Activated T-helper 2 cell treated with anti-CD3 and anti-CD28 coated beads, Interferon-gamma antibody, Interleukin-2, Interleukin-4, amounts not matched to agents 10 μg/mL and 5 μg/mL and 100 μg/mL, durations not matched to agents 14 hours and 24 hours and 36 hours (primary cell): ENCODE measurements at places on chromosomes 11 and 22. TPM values are rescaled to one million over a fixed set of nuclear protein-coding genes. Genes with fewer than 3 reads are reported as not detected.
A peak's percentile ranks its signal among the peaks of the same experiment; 100 is the strongest.

GRCh38 chr22:47854251-47854650 is 1091.8 kb downstream of the TBC1D22A start:
- no peak for DNase-seq
- no peaks in the 10 kb centered on the region for H3K36me3 ChIP-seq
- H3K27me3 ChIP-seq, result peaks cover 2% of the 10 kb centered on the region
- H3K4me3 ChIP-seq, result no peak overlapping the region

DNA sequence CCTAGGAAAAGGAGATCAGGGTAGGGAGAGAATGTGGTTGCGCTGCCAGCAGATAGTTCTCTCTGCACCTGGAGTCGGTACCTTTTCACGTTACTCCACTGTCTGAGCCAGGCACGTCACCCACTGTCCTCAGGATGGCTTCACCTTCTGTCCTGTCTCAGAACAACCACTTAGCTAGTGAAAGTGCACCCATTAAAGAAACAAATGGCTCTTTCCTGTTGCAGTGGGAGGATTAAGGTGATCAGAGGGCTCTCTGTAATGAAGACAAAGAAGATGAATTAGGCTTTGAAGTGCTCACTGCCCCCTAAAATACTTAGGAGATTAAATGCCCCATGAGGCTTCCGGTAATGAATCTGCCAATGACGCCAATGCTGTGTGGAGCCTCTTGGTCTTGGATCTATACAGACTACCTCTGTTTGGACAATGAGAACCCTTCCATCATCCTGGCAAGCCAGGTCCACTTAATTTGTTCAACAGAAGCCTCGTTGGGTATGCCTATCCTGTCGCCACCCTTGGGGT is 113.7 kb downstream of the INSC start:
- peaks cover 3% of the 10 kb centered on the region for H3K27me3 ChIP-seq
- H3K4me3 ChIP-seq, result no peak overlapping the region
- no peaks in the 10 kb centered on the region for H3K4me1 ChIP-seq
- no peak overlapping the region for H3K27ac ChIP-seq
- DNase-seq, result no peak
- no peaks in the 10 kb centered on the region for H3K36me3 ChIP-seq

DNA sequence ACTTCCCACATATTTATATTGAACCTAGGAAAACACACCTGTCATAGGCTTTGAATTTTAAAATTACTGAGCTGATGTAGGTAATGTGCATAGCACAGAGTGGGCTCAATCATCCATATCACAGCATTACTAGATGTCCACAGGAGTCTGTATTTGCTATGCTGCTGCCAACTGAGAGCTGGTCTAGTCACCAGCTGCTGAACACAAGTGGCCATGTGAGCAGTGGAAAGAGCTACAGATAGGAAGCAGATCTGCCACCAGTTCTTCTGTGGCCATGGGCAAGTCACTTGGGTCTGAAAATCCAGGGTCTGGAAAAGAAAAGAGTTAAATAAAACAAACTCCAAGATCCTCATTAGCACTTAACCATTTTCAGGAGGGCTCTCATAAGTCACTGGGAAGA is 91.8 kb downstream of the APIP start:
- H3K27ac ChIP-seq, result no peak overlapping the region
- H3K36me3 ChIP-seq, result no peaks in the 10 kb centered on the region
- peaks cover 23% of the 10 kb centered on the region for H3K27me3 ChIP-seq
- DNase-seq, result no peak

GRCh38 chr22:49956914-49957825 is 3.4 kb upstream of the PIM3 start:
- peaks cover 7% of the 10 kb centered on the region for H3K36me3 ChIP-seq
- H3K27me3 ChIP-seq, result no peaks in the 10 kb centered on the region
- H3K4me1 ChIP-seq, result peaks cover 6% of the 10 kb centered on the region

DNA sequence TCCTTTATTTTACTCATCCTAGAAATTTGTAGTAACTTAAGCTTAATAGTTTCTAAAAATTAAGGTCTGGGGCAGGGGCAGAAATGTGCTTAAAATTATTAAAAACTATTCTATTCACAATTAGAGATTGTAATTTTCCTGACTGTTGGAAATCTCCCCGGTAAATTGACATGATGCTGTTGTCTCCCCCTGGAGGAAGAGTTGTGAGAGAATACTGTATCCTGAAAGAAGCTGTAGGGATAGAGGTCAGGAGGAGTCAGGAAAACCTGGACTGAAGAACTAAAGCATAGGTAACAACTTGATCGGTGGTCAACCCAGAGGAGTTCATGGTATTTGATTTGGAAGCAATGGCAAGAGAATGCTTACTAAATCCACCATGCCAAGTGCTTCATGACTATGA is 16.2 kb upstream of the ESAM start:
- no peak overlapping the region for H3K27ac ChIP-seq
- no peak for DNase-seq
- no peaks in the 10 kb centered on the region for H3K27me3 ChIP-seq
- H3K4me3 ChIP-seq, result no peak overlapping the region
- H3K36me3 ChIP-seq, result peaks cover 13% of the 10 kb centered on the region

- no peak for DNase-seq
- H3K27me3 ChIP-seq, result no peaks in the 10 kb centered on the region
- H3K36me3 ChIP-seq, result peaks cover 61% of the 10 kb centered on the region
Observed at GRCh38 chr11:18361154-18361553, 33.2 kb upstream of the LDHA start.

DNA sequence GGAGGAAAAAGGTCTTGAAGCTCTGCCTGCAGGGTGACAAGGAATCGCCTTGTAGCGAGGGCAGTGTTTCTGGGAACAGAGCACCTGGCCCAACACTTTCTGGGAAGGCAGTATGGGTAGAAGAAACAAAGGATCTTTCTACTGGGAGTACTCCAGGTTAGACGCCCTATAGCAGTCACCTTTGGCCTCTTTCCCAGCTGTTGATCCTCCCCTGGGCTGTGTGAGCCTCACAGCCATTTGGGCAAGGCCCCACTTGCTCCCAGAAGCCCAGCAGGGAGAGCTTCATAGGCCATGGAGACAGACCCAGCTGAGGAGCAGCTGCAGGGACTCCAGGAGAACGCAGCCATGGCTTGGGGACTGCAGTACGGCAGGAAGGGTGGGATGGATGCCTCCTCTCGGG is 1.2 kb downstream of the SLCO2B1 start:
- no peak overlapping the region for H3K27ac ChIP-seq
- peaks cover 7% of the 10 kb centered on the region for H3K4me1 ChIP-seq
- peaks cover 14% of the 10 kb centered on the region for H3K27me3 ChIP-seq
- no peaks in the 10 kb centered on the region for H3K36me3 ChIP-seq

- peak; percentile 2 for DNase-seq
- peaks cover 23% of the 10 kb centered on the region for H3K4me1 ChIP-seq
Observed at GRCh38 chr11:69333879-69334278, 39.9 kb downstream of the MYEOV start.

DNA sequence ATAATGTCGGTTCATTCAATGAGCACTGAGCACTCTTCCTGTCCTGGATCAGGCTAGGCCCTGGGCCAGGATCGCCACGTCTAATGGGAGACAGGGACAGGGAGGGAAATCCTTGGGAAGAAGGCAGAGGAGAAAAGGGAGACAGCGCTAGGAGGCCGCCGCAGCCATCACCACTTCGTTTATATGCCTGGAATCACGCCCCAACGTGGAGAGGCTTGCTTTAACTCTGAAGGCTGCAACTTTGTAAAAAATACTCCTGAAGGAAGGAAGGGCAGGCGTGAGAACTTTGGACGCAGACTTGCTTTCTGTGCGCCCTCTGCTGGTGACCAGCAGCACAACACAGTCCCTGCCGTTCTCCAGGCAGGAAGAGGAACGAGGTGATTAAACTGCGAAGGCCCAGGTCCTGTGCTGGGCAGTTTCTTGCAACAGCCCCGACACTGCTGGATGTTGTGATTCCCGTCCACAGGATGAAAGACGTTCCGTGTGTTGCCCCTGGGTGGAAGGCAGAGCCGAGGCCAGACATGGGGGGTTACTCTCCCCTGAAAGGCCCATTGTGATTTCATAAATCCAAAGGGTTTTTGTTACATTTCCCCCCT is 22.1 kb downstream of the RIBC2 start:
- no peak overlapping the region for H3K27ac ChIP-seq
- no peaks in the 10 kb centered on the region for H3K36me3 ChIP-seq
- no peaks in the 10 kb centered on the region for H3K27me3 ChIP-seq

DNA sequence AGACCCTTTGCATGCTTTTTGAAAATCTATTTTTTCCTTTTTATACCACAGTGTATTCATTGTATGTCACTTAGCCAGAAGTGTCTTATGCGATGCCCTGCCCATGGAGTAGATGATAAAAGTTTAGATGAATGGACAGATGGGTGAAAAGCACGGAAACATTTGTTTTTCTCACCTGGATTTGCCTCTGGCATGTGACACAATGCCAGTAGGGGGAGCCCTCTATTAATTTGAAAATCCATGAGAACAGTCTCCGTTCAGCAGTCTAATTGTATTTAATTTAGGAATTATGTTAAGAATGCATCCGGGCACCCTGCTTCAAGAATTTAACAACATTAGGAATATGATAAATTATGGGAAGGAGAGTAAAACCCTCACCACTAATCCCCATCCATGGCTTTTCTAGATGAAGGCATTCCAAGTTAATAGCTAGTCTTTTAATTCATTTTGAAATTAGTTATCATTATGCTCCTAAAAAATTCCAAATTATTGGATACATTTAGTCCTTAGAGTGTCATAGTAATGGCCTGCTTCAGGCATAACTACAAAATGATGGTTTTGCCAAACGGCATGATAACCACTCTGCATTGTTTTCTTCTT is 55.3 kb upstream of the ALKBH3 start:
- no peak overlapping the region for H3K27ac ChIP-seq
- H3K27me3 ChIP-seq, result no peaks in the 10 kb centered on the region
- no peak for DNase-seq
- H3K4me3 ChIP-seq, result no peak overlapping the region
- H3K36me3 ChIP-seq, result peaks cover 24% of the 10 kb centered on the region

DNA sequence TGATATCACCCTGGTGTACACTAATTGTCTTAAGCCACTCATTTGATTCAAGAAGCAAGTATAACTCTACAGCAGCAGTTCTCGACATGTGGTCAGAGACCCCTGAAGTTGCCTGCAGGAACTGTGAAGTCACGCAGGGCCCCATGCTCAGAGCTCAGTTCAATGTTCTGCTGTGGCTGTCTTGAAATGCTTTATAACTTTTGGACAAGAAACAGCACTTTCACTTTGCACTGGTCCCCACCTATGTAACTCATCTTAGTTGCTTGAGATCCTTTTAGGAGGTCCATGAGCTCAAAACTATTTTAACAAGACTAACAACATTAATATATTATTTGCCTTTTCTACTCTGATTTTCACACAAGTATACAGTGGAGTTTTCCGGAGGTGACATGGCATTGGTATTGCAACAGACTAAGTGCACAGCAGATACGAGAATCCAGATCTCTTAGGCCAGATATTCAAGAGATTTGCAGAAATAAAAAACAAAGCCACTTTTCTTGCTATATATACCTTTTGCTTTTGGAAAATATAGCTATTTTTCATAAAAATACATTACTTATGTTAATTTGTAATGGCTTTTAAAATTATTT is 64.8 kb downstream of the PRR5L start:
- H3K27ac ChIP-seq, result no peak overlapping the region
- H3K36me3 ChIP-seq, result no peaks in the 10 kb centered on the region
- no peak for DNase-seq

GRCh38 chr22:33124471-33124870 is 66.3 kb upstream of the SYN3 start:
- H3K4me3 ChIP-seq, result no peak overlapping the region
- no peak for DNase-seq
- no peaks in the 10 kb centered on the region for H3K27me3 ChIP-seq
- H3K4me1 ChIP-seq, result no peaks in the 10 kb centered on the region
- H3K36me3 ChIP-seq, result no peaks in the 10 kb centered on the region
- H3K27ac ChIP-seq, result no peak overlapping the region

- H3K4me1 ChIP-seq, result no peaks in the 10 kb centered on the region
- H3K4me3 ChIP-seq, result no peak overlapping the region
- H3K36me3 ChIP-seq, result no peaks in the 10 kb centered on the region
- peaks cover 42% of the 10 kb centered on the region for H3K27me3 ChIP-seq
Observed at GRCh38 chr22:29244785-29245625, 22.8 kb downstream of the RHBDD3 start.

- H3K27ac ChIP-seq, result no peak overlapping the region
- no peaks in the 10 kb centered on the region for H3K4me1 ChIP-seq
- no peak overlapping the region for H3K4me3 ChIP-seq
- no peak for DNase-seq
Observed at GRCh38 chr22:42399315-42400271, 32.6 kb downstream of the NFAM1 start.

DNA sequence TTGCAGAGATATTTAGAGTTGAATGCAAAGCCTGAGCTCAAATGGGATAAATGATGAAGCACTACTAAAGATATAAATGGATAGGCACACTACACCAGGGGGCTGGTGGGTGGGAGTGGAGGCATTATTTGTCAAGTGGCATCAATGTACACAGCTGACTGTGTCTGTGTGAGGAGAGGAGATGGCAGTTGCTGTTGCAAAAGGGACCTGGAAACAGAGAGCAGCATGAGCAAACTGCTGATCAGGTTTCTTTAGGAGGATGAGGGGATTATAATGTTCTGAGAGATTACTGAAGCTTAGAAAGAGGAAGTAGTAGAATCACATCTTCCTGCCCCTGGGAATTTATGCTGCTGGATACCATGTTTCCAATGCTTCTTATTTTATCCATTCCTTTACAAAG is 39.4 kb upstream of the LIN7C start:
- H3K4me1 ChIP-seq, result no peaks in the 10 kb centered on the region
- H3K36me3 ChIP-seq, result no peaks in the 10 kb centered on the region

GRCh38 chr22:39713799-39714290 is 143.3 kb downstream of the CACNA1I start:
- no peak overlapping the region for H3K4me3 ChIP-seq
- no peak overlapping the region for H3K27ac ChIP-seq
- H3K4me1 ChIP-seq, result no peaks in the 10 kb centered on the region
- peaks cover 22% of the 10 kb centered on the region for H3K27me3 ChIP-seq

DNA sequence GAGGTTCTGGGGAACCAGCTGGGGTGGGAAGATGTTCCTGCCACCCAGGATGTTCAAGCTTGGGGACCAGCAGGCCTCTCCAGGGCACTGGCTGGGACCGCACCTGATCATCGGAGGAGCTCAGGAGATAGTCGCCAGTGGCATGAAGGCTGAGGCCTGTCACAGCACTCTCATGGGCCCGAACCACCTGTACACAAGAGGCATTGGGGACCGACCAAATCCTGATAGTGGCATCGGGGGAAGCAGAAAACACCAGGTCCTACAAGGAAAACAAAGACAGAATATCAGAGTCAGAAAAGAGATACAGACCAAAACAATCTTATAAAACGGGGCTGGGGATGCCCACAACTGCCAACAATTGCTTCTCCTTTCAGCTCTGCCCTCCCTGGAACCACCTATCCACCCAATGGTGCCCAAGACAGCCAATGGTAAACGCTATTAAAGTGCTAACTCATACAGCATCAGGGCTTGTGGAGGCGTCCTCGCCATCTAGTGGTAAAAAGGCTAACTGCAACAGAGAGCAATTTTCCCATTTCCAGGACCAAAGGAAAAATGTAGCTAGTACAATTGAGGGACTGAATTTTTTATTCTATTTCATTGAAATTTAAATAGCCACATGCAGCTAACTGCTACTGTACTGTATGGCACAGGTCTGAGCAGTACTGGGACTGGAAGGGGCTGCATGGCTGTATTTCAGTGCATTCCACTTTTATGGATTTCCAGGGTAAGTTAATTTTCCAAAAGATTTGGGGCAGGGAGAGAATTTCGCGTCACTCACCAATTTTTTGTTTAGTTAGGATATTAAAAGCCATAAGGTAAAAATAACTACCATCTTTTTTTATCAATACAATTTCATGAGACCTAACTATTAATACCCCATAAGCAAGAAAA is 7.1 kb downstream of the PRPF19 start:
- H3K36me3 ChIP-seq, result peaks cover 94% of the 10 kb centered on the region
- no peaks in the 10 kb centered on the region for H3K27me3 ChIP-seq
- no peak for DNase-seq
- no peak overlapping the region for H3K27ac ChIP-seq
- H3K4me3 ChIP-seq, result no peak overlapping the region

The RIBC2 gene
- total RNA-seq, result 9.9 and 11.0 TPM in 2 replicates

The TSPAN32 gene
- 4.6 and 4.8 TPM in 2 replicates for total RNA-seq

The KCTD14 gene
- total RNA-seq, result 0.23 and 0.34 TPM in 2 replicates

The SLC22A9 gene
- not detected in 2 replicates for total RNA-seq

The MYBPC3 gene
- not detected in 2 replicates for total RNA-seq

The GAS2L1 gene
- total RNA-seq, result 3.0 and 3.4 TPM in 2 replicates
